ENCODE measurements at places on chromosomes 5 and 9.

DNA sequence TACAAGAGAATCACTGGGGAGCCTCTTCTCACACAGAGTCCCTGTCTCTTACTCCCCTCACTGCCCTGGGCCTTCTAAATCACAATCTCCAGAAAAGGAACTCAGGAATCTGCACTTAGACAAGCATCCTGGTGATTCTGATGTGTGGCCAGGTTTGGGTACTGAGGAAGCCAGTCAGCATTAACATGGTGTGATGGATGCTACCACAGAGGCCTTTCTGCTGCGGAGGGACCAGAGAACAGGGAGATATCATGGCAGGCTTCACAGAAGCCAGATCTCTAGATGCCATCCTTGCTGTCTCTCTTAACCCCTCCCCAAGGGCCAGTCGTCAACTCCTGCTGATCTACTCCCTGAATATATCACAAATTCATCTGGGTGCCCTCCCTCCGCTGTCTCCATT, 1.6 kb downstream of the ANKS6 start:
- no peak for DNase-seq

DNA sequence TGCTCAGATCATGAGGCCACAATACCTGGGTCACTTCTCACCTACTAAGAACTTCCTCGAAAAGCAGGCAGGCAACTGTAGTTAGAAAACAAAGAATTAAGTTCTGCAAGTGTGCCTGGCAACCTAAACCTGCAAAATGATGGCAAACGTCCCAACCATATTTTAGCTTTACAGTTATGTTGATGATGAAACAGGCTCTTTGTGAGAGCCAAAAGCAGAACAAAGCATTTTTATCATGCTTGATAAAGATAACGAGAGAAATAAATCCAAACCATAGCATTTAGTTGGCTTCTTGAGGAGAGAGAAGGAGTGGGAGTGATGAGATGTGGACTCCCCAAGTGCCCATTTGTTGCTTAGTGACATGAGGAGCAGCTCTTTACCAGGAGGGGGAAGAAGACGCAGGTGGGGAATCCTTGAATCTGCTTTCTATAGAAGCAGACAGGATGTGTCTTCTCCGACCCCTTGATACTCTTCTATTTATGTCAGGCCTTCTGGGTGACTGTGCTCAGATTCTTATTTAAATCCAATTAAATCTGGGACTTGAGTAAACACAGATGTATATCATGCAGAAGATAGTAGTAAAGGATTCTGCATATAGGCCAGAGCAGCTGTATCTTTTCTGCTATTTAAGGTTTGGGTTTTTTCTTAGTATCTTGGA, 221.2 kb downstream of the TMEM167A start:
- DNase-seq = no peak

GRCh38 chr5:119019949-119020348, 31.6 kb upstream of the DTWD2 start:
- DNase-seq = no peak

DNA sequence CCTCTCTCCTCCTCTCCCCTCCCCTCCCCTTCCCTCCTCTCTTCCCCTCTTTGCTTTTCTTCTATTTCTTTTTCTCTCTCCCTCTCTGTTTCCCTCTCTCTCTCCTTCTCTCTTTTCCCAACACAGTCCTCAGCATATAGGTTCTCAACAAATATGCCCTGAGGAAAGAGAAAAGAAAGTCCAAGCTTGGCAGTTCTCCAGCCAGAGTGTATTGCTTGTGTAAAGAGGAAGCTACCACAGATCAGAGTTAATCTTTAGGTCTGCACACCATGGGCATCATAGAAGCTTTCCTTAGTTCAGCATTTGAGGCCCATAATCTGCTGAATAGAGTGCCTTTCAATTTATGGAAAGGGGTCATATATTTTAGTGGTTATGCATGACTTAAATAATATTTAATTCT, 382.8 kb upstream of the WWC1 start:
- peak; percentile 53 for DNase-seq

- no peak for DNase-seq
These were observed 107.8 kb downstream of the THBS4 start for GRCh38 chr5:80142996-80143395.

DNA sequence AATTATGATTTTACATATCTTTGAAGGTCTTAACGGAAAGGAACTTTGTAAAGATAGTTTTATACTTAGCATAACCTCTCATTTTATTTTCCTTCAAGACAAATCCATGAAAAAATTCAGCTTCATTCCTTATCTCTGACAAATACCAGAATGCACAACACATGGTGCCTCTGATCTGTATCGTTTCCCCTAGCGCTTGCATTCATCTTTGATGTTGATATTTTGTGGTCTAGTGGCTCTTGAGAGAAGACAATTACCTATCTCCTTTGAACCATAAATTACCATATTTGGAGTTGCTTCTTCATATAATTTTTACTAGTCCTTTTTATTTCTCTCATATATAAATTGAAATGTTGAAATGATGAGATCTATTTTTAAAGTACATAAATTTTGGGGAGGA, 551.3 kb downstream of the PDE4D start:
- DNase-seq = peak; percentile 33

GRCh38 chr5:125120012-125120411, 373.6 kb upstream of the ZNF608 start:
- no peak for DNase-seq

- DNase-seq = no peak
These were observed 185.0 kb downstream of the SEMA6A start for GRCh38 chr5:116389601-116390000.

- peak; percentile 6 for DNase-seq
These were observed 294.6 kb downstream of the SEC61B start for GRCh38 chr9:99516657-99517049.

GRCh38 chr9:98883276-98883675, 60.4 kb upstream of the COL15A1 start:
- DNase-seq = no peak

- DNase-seq = no peak
These were observed 106.3 kb downstream of the DRD1 start for GRCh38 chr5:175337680-175338079.

GRCh38 chr9:19161257-19162025, 34.1 kb upstream of the PLIN2 start:
- DNase-seq = peak; percentile 93

GRCh38 chr5:145682197-145682899, 152.8 kb downstream of the PRELID2 start:
- DNase-seq = no peak

DNA sequence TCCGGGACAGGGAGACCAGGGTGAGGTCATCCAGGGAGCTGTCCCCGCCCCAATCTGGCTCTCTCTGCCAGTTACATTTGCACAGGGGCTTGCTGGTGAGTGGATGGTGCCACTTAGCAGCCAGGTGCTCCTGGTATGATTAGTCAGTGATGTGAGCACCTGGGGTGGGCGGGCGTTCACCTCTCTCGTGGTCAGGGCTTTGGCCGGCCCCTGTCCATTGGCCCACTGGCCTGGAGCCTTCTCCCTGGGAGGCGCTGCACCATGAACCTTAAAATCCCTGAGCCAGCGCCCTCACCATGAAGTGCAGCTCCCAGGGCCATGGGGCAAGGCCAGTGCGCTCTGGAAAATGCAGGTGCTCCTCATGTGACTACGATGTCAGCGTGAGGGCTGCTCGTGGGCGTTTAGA, 2.0 kb downstream of the NKD2 start:
- no peak for DNase-seq

- DNase-seq = peak; percentile 63
These were observed 64.6 kb upstream of the CAST start for GRCh38 chr5:96597438-96598020.

- DNase-seq = no peak
These were observed 6.5 kb upstream of the MLANA start for GRCh38 chr9:5884191-5884590.

GRCh38 chr5:37710965-37711364, 128.9 kb downstream of the GDNF start:
- no peak for DNase-seq

DNA sequence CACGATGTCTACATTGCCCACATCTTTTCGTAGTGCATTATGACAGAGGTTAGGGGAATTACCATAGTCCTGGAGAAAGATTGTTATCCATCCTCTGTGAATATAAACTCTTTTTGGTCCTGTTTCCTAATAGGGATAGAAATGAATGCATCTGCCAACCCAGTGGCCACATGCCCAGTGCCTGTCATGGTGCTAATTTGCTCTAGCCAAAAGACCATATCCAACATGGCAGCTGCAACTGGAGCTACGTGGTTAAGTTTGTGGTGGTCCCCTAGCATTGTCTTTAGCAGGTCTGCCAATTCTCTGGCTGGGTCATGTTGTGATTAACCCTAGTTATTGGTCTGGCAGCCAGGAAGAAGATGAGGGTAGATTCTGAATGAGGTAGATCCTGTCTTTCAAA, 87.5 kb downstream of the FGF18 start:
- no peak for DNase-seq

- DNase-seq = no peak
These were observed 12.6 kb downstream of the MAP3K1 start for GRCh38 chr5:56827924-56828323.

GRCh38 chr9:38186404-38187115, 117.5 kb upstream of the SHB start:
- DNase-seq = no peak

DNA sequence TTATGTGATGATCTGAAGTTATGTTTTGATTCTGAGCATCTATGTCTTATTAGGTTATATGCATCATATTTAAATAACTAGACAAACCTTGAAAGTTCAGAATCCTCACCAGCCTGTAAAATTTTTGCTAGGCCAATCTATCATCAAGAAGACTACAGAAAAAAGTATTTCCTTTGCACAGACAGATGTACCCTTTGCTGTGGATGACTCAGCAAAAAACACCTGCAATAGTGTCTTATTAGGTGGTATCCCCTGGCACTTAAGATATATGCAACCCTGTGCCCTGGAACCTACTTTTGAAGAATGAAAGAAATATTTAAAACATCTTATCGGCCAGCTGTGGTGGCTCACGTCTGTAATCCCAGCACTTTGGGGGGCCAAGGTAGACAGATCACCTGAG, 130.6 kb downstream of the SLF1 start:
- DNase-seq = no peak

GRCh38 chr5:41057231-41057630, 13.9 kb downstream of the MROH2B start:
- DNase-seq = no peak

DNA sequence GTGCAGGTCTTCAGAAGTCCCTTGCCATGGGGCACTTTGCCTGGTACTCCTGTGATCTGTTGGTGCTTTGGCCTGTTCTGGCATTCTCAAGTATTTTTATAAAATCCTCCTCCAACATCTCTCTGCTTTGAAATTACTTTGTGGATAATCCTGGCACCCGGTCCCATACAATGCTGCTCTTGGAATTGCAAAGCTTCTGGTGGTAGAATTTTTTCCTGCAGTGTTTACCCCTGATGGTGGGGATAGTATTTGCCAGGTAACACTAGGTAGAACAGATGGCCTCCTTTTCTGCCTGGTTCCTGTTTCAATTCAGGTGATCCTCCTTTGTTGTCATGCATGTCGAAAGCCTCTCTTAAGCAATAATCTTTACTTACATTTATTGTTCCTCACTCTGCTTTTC, 109.8 kb upstream of the ATP10B start:
- no peak for DNase-seq

DNA sequence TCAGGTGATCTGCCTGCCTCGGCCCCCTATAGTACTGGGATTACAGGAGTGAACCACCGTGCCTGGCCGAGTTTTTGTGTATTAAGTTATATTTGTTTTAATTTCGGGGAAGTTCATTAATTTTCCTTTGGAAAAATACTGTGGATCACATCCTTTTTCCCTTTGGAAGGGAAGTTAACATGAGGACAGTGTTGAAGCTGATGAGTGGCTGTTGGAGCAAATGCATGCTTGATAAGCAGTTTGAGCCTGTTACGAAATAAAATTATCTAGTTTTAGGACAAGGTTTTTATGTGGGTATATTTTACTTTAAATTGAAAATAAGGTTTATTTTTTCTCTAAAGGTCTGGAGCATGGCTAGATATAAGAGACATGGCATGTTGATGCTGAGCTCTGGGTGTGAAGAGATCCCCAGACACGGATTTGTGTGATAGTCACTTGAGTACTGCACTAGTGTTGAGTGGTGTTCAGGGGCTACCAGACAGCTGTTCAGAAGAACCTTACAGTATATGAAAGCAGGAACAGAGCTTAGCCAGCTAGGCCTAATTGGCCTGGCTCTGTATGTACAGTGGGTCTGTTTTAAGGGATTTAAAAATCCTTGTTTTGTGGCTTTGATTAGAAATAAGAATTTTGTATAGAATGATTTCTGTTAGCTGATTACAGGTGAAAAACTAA, 17.4 kb downstream of the LMNB1 start:
- no peak for DNase-seq

DNA sequence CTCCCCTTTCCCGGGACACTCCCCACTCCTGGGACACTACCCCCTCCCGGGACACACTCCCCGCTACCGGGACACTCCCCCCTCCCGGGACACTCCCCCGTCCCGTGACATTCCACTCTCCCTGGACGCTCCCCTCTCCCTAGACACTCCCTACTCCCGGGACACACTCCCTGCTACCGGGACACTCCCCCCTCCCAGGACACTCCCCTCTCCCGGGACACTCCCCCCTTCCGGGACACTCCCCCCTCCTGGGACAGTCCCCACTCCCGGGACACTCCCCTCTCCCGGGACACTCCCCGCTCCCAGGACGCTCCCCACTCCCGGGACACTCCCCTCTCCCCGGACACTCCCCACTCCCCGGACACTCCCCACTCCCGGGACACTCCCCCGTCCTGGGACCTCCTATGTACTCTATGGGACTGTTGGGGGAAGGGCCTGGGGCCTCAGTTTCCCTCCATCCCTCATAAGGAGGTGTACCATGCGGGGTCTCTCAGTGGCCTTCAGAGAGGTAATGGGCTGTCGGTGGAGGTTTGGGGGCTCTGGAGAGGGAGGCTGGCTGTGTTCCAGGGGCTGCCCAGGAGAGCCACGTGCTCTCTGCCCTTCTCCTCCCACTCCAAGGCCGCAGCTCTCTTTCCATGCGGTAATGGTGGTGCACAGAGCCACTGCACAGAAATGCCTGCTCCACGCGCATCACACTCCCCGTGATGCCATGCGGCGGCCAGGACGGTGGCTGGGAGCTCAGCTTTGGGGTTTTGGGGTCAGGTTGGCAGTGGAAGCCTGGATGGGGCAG, 96.2 kb downstream of the RXRA start:
- DNase-seq = no peak

DNA sequence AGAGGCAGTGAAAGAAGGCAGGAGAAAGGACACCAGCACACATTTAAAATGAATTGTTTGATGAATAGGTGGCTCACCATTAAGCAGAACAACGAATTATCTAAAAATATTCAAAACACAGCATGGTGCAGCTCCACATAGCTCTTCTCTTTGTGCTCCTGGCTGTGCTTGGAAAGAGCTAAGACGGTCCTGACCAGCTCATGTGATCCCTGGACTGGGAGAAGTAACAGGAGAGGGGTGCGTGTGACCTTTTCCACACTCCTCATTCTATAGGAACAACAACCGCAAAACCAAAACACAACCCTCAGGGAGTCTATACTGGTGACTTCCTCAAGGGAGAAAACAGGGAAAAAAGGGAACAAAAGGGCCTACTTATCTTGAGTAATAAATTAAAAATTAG, 140.5 kb downstream of the DIRAS2 start:
- DNase-seq = no peak

DNA sequence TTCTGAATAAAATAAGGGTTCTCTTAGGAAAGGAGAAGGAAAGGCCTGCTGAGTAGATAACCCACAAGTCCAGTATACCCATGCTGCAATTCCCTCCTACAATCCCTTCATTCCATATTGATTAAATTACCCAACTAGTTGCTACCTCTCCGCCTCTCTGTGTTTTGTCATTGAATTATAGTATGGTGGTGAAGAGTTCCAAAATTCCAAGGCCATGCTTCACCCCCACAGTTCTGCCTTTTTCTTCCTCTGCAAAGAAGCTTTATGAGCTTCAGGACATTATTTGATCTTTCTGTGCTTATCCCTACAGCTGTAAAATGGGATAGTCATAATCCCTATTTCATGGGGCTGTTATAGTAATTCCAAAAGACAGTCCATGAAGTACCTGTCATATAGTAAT, 215.6 kb downstream of the ACTL7B start:
- DNase-seq = peak; percentile 82

Data from fibroblast of skin of right quadriceps (primary cell).